Panc1 (cell line): ENCODE measurements at places on chromosomes 7 and 10.

DNA sequence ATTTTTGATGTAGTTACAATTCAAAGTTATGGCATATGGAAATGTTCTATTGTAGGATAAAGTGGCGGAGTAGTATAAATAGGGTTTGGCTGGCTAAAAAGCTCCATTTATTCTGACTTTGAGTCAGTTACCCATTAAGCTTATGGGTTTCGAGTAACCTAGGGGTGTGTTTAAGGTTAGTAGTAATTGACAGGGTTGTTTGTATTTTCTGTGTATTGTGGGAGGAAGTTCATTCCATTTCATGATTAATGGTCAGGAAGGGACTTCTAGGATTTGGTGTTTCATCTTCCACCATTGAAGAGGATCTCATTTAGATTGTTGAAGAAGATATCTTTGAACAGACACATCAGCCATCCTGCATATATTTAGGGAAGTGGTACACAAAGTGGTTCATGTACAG lies 75.0 kb downstream of the BICC1 start:
- DNase-seq = no peak

GRCh38 chr7:111951052-111951451 lies 255.1 kb downstream of the DOCK4 start:
- no peak for DNase-seq

DNA sequence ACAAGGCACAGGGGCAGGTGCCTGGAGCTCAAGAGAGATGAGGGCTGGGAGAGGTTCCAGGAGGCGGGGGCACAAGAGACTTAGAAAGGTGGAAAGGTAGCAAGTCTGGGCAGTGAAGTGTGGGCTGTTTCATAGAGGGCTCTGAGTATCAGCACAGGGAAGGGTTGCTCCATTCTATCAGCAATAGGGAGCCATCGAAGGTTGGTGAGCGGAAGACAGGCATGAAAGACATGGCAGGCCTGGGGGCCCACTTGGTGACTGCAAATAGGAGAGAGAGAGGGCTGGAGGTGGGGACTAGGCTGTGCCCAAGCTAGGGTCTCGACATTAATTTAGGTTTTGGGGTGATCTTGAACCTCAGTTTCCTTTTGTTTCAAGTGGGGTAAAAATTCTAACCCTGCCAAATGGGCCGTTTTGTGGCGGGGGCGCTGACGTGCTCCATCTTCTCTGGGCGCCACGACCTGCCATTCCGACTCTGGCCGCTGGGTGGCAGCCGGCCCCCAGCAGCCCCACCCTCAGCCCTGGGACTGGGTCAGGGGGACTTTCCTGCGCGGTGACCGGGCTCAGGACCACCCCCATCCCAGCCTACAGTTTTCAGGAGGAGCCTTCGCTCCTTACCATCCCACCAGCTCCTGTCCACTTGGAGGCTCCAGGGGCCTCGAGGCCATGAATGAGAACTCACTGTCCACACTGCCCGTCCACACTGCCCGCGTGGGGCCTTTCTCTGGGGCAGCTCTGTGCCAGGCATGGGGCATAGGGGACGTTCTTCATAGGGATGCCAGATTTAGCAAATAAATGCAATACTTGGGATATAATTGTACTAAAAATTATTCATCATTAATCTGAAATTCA lies 37.2 kb upstream of the PCBD1 start:
- DNase-seq = no peak

DNA sequence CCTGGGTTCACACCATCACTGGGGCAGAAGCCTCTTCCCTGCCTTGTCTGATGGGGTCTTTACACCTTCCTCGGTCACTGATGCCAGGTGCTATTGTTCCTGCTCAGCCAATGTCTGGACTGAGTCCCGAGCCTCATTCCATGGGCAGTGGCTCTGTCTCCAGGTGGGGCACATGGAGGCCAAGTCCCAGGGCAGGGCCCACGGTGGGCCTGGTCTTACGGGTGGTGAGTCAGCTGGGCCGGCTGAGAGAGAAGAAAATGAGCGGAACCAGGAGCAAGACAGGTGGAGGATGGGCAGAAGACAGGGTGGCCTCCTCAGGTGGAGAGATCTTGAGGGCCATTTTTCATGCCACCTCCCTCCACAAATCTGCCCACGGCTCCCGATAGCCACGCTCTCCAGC lies 131.7 kb upstream of the FAM20C start:
- no peak for DNase-seq

DNA sequence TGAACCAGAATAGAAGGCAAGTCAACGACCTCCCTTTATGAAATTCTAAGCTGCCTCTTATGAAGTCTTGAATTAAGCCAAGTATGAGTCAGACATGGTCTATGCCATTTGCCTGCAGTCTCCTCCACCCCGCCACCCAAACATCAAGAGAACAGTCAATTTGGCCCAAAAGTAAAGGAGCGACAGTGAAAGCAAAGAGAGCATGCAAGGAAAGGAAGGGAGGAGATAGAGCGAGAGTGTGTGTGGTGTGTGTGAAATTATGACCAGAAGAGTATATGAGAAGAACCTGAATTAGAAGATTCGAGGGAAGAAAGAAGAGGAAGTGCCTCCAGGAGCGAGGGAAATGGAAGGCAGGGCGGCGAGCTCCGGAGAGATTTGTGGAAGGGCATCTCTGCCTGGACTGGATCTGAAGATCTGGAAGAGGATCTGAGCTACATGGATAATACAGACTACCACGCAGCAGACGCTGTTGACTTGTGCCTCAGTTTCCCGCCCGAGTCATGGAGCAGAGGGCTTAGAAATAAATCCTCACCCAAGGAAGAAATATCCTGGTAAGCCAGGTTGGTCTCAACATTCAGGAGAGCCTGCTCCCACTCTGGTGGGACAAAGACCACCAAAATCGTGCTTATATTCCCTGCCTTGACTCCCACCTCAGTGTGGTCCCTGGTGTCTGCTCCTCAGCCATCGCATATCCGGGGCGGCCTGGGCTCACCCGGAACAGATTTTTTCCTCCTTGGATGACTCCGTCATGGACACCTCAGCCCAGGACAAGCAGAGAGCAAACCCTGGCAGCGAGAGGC lies 459 bp downstream of the ZDHHC6 start:
- DNase-seq = no peak

- no peak for DNase-seq
Observed at GRCh38 chr10:101397140-101397539, 43.2 kb downstream of the BTRC start.

DNA sequence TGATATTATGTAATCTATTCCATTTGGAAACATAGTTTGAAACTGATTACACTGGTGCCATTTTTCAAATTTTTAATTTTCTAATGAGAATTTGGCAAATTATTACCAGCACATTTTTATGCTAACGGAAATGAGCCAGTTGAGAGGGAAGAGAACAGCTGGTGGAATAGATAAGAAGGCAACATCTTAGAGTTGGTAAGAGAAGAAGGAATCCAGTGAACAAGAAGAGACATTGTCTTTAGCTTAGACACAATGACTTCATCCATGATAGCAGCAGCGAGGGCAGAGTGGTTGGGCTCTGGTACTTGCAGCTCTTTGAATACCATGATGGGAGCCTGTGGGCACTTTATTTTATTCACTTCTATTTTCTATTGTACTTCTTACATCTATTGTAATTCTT lies 89.6 kb downstream of the CHRM2 start:
- DNase-seq = no peak

DNA sequence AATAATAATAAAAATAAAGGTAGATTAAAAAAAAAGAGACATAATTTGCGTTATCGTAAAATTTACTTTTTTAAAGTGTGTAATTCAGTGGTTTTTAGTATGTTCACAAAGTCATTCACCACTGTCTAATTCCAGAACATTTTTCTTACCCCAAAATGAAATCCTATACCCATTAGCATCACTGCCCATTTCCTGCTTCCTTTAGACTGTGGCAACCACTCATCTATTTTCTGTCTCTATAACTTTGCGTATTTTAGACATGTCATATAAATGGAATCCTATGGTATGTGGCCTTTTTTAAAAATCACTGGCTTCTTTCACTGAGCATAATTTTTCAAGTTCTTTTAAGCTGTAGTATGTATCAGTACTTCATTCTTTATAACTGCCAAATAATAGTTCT lies 53.6 kb downstream of the KAT6B start:
- no peak for DNase-seq

DNA sequence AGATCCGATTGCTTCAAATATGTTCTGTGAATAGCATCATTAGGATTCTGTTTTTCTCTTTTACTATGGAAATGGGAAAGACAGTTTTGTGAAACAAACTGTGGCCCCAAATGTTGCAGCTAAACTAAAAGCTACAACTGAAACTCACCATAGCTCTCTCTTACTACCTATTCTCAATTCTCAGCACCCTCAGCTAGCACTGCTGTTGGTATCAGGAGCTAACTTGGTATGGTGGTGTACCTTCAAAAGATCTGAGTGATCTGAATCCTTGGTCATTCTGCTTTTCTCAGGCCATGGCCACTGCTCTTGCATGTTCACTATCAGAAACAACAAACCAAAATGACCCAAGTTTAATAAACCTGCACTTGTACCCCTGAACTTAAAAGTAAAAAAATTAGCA lies 1208.0 kb downstream of the SORCS1 start:
- DNase-seq = no peak

DNA sequence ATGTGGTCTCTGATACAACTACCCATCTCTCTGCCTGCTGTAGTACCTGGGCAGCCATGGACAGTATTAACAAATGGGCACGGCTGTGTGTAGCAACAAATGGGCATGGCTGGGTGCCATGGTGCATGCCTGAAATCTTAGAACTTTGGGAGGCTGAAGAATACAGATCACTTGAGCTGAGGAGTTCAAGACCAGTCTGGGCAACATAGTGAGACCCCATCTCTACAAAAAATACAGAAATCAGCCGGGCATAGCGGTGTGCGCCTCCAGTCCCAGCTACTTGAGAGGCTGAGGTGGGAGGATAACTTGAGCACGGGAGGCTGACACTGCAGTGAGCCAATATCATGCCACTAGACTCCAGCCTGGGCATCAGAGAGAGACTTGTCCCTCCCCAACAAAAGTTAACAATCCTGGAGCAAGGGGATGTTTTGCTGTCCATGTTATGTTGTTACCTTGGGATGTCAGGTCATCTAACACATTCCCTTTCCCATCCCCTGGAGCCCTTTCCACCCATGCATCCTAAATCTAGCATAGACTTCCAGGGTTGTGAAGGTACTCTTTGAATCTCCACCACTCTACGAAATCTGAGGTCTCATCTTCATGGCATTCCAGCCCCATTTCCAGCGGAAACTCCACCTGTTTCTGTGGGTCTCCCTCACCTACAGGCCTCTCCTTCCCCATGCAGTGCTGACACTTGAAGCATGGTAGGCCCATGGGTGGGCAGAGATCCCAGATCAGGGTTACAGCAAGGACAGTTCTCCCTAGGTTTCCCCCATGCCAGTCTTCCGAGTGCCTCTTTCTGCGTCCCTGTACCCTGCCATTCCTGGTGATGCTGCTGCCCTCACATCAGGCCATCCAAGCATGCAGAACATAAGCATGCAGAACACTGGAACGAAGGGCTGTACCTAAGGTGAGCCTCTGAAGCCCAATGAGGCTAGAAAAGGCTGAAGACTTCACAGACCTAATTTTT lies 13.1 kb downstream of the FXYD4 start:
- DNase-seq = no peak

GRCh38 chr10:98212196-98212595 lies 55.8 kb downstream of the LOXL4 start:
- DNase-seq = no peak

DNA sequence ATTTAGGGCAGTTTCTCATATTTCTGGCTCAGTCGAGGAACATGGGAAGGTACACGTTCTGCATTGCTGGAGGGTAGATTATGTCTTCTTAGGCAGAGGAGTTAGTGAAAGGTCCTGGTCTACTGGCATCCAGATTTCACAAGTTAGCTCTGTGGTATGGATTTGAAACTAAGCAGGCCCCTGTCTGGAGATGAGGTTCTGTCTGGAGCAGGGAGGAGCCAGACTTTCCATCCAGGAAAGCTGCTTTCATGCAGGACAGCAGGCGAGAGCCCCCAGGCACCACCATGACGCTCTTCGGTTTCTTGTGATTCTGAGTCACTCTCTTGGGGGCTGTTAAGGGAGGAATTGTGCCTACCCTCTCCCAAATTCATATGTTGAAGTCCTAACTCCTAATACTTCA lies 184.3 kb downstream of the KIAA1217 start:
- no peak for DNase-seq
